ENCODE measurements at places on chromosomes 7 and 10. TPM values are rescaled to one million over a fixed set of nuclear protein-coding genes. Genes with fewer than 3 reads are reported as not detected.

The ARL4A gene
- 31.6 TPM for total RNA-seq

The TMEM130 gene
- total RNA-seq: 0.26 TPM

The AKR1C1 gene
- 72.2 TPM for total RNA-seq

The MIOS gene
- total RNA-seq: 34.9 TPM

The GIMAP5 gene
- not detected for total RNA-seq

The NRG3 gene
- not detected for total RNA-seq

The ATP6V0A4 gene
- total RNA-seq: not detected

The TBX20 gene
- total RNA-seq: not detected

The CCDC172 gene
- not detected for total RNA-seq

The SFMBT2 gene
- 2.8 TPM for total RNA-seq

The SEMA3D gene
- 12.1 TPM for total RNA-seq

The FEZF1 gene
- total RNA-seq: not detected

The CYP3A4 gene
- not detected for total RNA-seq

The STEAP4 gene
- total RNA-seq: 0.99 TPM
